ENCODE measurements at places on chromosomes 5 and 9.

GRCh38 chr5:142584891-142585290, 101.0 kb downstream of the FGF1 start:
- DNase-seq: no peak

GRCh38 chr9:2281803-2282185, 266.6 kb downstream of the SMARCA2 start:
- DNase-seq: no peak

- DNase-seq: no peak
Measured at GRCh38 chr9:137075275-137075775, 2.0 kb upstream of the UAP1L1 start.

DNA sequence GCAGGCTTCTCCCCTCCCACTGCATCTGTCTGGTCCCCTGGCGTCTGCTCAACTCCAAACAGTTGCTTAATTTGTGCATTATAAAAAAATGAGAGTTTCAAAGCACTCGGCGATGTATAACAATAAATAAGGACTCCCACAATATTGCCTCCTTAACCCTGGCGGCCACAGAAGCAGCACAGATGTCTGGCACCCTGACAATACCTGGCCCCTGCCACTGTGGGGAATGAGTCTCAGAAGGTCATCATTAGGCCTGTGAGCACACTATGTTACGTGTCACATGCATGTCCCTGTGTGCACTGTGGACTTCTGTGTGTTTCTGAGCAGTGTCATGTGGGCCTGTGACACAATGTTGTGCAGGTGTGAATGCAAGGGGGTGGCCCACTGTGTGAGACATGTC, 236.5 kb downstream of the PBX3 start:
- DNase-seq: no peak

- DNase-seq: no peak
Measured at GRCh38 chr9:134690946-134691694, 49.5 kb downstream of the COL5A1 start.

DNA sequence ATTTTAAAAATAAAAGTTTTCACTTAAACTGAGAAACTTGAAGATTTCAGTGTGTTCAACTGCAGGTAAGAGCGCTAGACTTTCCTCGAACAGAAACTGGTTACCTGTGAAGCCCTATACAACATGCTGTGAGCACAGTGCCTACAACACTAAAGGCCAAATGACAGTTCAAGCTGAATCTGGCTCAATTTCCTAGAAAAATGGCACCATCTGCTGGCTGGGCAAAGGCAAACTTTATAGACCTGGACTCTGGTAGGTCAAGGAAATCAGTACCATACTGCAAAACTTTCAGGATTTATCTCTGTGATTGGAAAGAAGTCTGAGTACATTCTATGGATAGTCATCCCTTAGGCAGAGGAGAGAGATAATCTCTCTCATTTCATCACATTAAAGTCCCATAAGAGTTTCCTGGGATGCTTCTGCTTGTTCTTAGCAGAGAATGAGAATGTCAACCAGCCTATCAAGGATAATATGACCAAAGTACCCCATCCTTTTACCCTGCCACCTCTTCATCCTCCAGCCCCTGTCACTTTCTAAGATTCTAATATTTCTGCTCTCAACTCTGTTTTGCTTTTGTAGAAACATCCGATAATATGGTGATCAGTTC, 31.8 kb upstream of the FOXB2 start:
- no peak for DNase-seq

DNA sequence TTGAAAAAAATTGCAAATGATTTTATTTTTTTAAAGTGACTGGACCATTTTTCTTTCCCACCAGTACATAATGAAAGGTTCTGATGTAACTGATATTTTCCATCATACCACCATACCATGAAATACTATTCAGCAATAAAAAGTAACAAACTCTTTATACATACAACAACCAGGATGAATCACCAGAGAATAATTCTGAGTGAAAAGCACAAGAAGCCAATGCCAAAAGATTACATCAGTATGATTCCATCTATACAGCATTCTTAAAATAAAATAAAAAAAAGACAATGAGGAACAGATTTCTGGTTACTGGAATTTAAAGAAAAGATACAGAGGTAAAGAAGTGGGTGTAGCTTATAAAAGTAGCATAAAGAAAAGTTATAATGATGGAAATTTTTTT, 423.7 kb upstream of the ST8SIA4 start:
- DNase-seq: no peak
